ENCODE measurements at places on chromosomes 3 and 15.

DNA sequence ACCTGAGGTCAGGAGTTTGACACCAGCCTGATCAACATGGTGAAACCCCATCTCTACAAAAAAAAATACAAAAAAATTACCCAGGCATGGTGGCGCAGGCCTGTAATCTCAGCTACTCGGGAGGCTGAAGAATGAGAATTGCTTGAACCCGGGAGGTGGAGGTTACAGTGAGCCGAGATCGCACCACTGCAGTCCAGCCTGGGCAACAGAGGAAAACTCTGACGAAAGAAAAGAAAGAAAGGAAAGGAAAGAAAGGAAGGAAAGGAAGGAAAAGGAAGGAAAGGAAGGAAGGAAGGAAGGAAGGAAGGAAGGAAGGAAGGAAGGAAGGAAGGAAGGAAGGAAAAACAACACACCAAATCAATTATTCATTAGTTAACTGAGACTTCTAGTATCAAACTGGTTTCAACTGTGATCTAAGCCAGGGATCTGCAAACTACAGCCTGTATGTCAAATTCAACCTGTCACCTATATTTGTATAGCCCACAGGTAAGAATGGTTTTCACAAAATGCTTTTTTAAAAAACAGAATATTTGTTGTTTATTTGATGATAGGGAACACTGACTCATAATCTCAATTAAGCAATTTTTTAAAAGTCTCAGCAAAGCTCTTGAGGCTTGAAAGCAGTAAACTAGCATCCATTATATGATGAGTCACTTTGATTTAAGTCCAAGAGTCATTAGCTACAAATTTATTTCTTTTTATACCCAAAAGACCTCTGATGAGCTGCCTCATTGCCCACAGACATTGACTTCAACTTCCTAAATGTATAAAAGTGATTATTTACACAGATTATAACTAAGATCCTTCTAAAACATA lies 127.6 kb downstream of the TBL1XR1 start:
- DNase-seq, result peak; percentile 19

DNA sequence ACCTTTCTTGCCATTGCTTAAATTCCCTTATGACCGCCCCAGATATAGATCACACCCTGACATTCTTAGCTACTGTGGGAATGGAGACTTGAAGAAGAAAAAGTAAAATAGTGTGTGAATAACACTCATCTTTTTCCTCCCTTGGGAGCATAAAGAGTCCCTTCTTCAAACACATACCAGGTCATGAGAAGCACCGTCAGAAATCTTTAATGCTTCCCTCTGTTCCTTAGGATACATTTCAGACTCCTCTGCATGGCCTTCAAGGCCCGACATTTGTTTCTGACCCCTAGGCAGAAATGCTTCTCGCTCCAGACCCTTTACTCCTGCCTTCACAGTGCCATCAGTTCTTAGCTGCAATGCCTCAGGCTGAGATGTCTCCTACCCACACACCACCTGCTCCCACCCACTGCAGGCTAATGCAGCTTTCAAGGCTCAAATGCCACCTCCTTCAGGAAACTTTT lies 143.8 kb upstream of the IL12A start:
- no peak for DNase-seq

- DNase-seq, result no peak
Observed at GRCh38 chr3:10380906-10381305, 60.0 kb upstream of the SEC13 start.

GRCh38 chr3:49807431-49808114 lies 4.5 kb downstream of the INKA1 start:
- no peak for DNase-seq

GRCh38 chr15:50166216-50166615 lies 15.8 kb upstream of the SLC27A2 start:
- peak; percentile 67 for DNase-seq

GRCh38 chr15:64343222-64343621 lies 12.8 kb downstream of the CSNK1G1 start:
- peak; percentile 40 for DNase-seq

GRCh38 chr15:52251144-52251860 lies 44.3 kb downstream of the MYO5C start:
- no peak for DNase-seq

- DNase-seq, result peak; percentile 40
Observed at GRCh38 chr3:140186421-140186920, 251.5 kb downstream of the CLSTN2 start.

DNA sequence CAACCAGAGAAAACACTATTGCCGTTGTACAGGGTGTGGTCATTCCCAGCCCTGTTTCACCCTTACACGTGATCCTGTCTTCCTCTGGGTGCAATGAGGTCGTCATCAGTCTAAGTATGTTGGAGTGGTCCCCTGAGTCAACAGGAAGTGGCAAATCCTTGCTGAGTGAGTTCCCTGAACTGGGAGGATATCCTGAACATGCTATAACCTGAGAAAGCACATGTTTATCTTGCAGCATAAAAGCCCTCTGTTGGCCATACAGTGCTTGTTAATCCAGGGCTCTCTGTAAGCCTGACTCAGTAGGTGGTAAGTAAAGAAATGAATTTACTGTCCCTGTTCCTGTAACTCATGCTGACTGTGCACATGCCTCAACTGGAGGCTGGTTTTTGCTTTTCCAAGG lies 477.8 kb upstream of the RGMA start:
- DNase-seq, result no peak

GRCh38 chr3:194139071-194139813 lies 3.3 kb downstream of the HES1 start:
- DNase-seq, result peak; percentile 73

- no peak for DNase-seq
Observed at GRCh38 chr15:25179673-25180511, 225.1 kb downstream of the SNRPN start.

DNA sequence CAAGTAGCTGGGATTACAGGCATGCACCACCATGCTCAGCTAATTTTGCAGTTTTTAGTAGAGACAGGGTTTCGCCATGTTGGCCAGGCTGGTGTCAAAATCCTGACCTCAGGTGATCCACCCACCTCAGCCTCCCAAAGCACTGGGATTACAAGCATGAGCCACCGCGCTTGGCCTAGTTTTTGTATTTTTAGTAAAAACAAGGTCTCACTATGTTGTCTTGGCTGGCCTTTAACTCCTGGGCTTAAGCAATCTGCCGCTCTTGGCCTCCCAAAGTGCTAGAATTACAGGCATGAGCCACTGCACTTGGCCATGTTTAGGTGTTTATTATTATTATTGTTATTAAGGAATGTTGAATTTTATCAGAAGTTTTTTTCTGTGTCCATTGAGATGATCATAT lies 14.7 kb downstream of the IL16 start:
- DNase-seq, result no peak

GRCh38 chr15:32919749-32920414 lies 202.1 kb downstream of the GREM1 start:
- DNase-seq, result peak; percentile 100

- no peak for DNase-seq
Observed at GRCh38 chr15:60626051-60626450, 147.1 kb upstream of the ICE2 start.

DNA sequence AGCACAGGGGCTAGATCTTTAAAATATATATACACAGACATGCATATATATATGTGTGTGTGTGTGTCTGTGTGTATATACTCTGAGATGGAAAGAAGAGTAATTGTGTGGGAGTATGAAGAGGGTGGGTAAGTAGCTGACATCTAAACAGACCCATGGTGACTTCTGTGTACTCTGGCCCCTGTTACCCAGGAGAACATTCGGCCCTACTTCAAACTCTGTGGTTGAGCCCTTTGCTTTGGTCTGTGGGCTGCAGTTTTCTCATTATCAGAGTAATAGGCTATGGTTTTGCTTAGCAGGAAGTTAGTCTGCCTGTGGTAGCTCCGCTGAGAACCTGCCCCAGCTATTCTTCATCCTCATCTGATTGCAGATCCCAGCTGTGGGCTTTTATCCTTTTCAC lies 141.4 kb downstream of the RBPMS2 start:
- no peak for DNase-seq

DNA sequence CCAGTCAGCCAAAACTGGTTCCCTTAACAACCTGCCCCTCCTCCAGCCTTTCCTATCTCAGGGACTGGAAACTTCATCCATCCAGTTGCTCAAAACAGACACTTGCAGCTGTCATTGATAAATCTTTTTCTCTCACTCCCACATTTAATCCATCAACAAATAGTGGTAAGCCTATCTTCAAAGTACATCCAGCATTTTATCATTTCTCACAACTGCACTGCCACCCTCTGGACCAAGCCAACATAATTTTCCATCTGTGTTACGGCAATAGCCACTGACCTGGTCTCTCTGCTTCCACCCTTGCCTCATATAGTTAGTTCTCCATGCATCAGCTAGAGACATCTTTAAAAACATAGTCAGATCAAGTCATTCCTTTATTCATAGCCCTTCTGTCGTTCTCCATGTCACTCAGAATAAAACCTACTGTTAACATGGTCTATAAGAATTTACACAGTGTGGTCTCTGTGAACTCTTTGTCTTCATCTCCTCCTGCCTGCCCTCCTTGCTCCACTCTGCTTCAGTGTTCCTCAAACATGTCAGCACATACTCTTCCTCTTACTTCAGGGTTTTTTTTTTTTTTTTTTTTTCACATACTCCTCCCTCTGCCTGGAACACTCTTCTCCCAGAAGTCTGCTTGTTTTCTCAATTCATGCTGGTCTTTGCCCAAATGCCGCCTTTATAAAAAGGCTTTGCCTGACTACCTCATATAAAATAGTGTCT lies 102.5 kb upstream of the COL6A5 start:
- no peak for DNase-seq

DNA sequence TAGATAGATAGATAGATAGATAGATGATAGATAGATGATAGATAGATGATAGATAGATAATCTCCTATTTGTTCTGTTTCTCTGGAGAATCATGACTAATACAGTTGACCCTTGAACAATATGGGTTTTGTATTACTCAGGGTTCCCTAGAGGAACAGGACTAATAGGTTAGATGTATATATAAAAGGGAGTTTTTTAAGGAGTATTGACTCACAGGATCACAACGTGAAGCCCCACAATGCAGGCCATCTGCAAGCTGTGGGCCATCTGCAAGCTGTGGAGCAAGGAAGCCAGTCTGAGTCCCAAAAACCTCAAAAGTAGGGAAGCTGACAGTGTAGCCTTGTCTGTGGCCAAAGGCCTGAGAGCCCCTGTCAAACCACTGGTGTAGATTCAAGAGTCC lies 67.6 kb downstream of the PYDC2 start:
- no peak for DNase-seq

DNA sequence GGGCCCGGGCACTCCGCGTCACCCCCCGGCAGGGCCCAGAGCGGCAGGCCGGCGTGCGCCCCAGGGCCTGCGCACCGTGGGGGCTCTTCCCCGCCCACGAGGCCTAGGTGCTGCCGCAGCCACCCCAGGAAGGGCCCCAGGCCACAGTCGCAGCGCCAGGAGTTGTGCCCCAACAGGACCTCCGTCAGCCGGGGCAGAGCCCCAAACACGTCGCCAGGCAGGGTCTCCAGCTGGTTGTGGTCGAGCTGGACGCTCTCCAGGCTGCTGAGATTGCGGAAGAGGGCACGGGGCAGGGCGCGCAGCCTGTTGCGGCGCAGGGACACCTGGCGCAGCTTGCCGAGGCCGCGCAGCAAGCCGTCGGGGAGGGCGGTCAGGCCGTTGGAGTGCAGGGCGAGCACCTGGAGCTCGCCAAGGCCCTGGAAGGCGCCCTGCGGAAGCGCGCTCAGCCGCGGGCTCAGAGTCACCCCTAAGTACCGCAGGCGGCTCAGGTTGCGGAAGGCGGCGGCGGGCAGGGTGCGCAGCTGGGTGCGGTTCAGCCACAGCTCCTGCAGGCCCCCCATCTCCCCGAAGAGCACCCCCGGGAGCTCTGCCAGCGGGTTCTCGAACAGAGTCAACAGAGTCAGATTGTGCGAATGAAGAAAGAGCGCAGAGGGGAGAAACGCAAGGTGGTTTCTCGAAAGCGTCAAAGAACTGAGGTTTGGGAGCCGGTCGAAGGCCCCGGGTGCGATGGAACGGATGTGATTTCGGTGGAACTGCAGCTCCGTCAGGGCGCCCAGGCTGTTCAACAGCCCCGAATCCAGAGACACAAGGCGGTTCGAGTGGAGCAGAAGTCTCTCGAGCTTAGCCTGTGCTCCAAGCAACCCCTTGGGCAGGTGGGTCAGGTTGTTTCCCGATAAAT lies 2.0 kb downstream of the GP5 start:
- DNase-seq, result no peak

DNA sequence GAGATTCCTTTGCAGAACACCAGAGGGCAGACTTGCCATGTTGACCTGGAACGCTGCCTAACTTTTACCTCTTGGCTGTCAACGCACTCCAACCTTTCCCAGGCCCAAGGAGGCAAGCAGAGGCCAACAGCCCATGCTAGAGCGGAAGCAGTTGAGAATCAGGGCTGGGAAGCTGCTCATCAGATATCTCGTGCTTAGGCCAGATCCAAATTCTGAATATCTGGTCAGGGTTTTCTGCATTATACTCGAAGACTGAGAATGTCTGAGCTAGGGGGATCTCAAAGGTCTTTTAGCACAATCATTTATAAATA lies 2.5 kb downstream of the XIRP1 start:
- no peak for DNase-seq

- no peak for DNase-seq
Observed at GRCh38 chr15:68580026-68580882, 1.5 kb downstream of the CORO2B start.

- no peak for DNase-seq
Observed at GRCh38 chr15:28915935-28916334, 30.2 kb downstream of the APBA2 start.

GRCh38 chr15:71753346-71753745 lies 57.0 kb upstream of the NR2E3 start:
- no peak for DNase-seq

All from fibroblast of skin of left biceps (primary cell).